Thoracic aorta (tissue), 2 donors: ENCODE measurements at places on chromosomes 16 and 17.

GRCh38 chr17:57957120-57957850, 2.1 kb upstream of the CUEDC1 start:
- DNase-seq: no peak

GRCh38 chr17:3698139-3698538, 2.2 kb upstream of the P2RX5 start:
- no peak for DNase-seq

- DNase-seq: no peak
Observed at GRCh38 chr16:73420676-73421075, 372.7 kb upstream of the ZFHX3 start.

- no peak for DNase-seq
Observed at GRCh38 chr17:69936996-69937395, 138.0 kb upstream of the KCNJ16 start.

DNA sequence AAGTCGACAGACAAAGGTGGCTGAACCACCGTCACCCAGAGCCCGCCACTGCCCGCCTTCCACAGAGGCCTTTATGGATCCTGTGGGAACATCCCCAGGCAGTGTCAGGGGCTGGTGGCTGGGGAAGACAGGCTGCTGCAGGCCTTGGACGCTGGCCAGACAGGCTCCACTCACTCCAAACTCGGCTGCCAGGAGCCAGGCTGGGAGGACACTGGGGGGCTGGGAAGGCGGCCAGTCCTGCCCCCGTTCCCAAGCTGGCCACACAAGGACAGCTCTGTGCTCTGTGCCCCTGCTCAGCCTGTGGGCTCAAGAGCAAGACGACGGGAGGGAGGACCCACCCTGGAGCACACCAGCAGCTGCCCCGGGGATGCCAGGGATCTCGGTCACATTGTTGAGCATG, 7.6 kb upstream of the LCAT start:
- no peak for DNase-seq

GRCh38 chr17:45261577-45262515, at the start of gene SPATA32:
TSS of gene SPATA32 (minus strand) at chr17:45262094. CDS start at chr17:45262016, 78 bp downstream.
- DNase-seq: no peak

GRCh38 chr17:80588702-80589383, 44.2 kb downstream of the RPTOR start:
- no peak for DNase-seq
